Lung microvascular endothelial cell (primary cell): ENCODE measurements at places on chromosomes 6 and 20. TPM values are rescaled to one million over a fixed set of nuclear protein-coding genes. Genes with fewer than 3 reads are reported as not detected.

NR2E1 gene
- not detected in 2 replicates for total RNA-seq

TNFRSF6B gene
- 3.2 and 12.6 TPM in 2 replicates for total RNA-seq

DNA sequence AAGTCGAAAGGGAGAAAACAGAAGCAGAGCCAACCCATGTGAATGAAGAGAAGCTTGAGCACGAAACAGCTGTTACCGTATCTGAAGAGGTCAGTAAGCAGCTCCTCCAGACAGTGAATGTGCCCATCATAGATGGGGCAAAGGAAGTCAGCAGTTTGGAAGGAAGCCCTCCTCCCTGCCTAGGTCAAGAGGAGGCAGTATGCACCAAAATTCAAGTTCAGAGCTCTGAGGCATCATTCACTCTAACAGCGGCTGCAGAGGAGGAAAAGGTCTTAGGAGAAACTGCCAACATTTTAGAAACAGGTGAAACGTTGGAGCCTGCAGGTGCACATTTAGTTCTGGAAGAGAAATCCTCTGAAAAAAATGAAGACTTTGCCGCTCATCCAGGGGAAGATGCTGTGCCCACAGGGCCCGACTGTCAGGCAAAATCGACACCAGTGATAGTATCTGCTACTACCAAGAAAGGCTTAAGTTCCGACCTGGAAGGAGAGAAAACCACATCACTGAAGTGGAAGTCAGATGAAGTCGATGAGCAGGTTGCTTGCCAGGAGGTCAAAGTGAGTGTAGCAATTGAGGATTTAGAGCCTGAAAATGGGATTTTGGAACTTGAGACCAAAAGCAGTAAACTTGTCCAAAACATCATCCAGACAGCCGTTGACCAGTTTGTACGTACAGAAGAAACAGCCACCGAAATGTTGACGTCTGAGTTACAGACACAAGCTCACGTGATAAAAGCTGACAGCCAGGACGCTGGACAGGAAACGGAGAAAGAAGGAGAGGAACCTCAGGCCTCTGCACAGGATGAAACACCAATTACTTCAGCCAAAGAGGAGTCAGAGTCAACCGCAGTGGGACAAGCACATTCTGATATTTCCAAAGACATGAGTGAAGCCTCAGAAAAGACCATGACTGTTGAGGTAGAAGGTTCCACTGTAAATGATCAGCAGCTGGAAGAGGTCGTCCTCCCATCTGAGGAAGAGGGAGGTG lies 38.7 kb downstream of the ZBTB2 start:
- peak; percentile 55 for DNase-seq

GRCh38 chr20:6767536-6768227 lies at the start of gene BMP2:
Gene BMP2 (plus strand): TSS chr20:6767686. CDS start chr20:6770127, 2,441 bp downstream.
- peak; percentile 74 for DNase-seq

- peak; percentile 79 for DNase-seq
These were observed 348.9 kb upstream of the KCNQ5 start for GRCh38 chr6:72272958-72273357.

- no peak for DNase-seq
These were observed 399.5 kb downstream of the QKI start for GRCh38 chr6:163813979-163814493.

- peak; percentile 4 for DNase-seq
These were observed 865 bp upstream of the DAAM2 start for GRCh38 chr6:39791311-39791710.

DNA sequence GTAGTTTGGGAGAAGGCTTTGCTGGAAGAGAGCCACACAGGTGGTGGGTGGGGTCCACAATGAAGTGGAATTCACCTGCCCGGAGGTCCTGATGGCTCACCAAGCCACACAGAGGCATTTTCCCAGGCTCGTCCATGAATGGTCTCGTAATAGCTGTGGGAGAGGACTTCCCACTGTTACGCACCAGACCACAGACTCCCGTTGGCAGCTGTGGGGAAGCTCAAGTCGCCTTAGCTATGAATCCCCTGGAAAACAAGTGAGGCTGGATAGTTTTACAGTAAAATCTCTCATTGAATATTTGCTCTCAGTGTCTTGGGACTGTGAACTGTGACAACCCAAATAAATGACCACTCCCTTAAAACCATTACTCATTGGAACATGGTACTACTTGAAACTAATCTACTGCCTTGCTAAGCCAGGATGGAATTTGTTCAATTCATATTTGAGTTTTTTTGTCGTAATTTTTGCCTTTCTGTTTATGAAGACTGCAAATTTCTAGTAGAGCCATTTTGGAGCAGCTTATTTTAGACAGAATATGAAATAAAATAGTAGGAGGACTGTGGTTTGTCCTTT lies 79.4 kb downstream of the JAG1 start:
- DNase-seq, result no peak

GRCh38 chr6:145963216-145964068 lies 716 bp downstream of the SHPRH start:
- DNase-seq, result peak; percentile 69

DNA sequence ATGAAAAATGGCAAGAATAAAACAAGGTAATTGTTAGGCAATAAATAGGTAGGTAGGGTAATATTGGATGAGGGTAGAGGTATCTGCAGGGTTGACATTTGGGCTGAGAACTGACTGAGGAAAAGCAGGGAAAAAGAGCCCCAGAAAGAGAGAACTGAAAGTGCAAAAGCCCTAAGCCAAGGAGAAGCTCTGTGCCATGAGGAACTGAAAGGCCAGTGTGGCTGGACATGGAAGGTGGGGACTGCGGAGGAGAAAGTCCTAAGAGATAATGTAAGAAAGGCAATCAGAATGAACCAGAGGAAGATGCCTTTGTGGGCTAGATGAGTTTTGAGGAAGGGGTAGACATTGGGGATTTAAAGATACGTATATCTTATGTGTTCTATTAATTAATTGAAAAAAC lies 9.9 kb upstream of the HIVEP2 start:
- no peak for DNase-seq
